SIG-M5 (cell line): ENCODE measurements at places on chromosomes 7 and 10.

GRCh38 chr10:99569961-99570360 is 37.2 kb downstream of the NKX2-3 start:
- no peak for DNase-seq

GRCh38 chr7:74355091-74355490 is 65.9 kb downstream of the CLIP2 start:
- DNase-seq: no peak

- DNase-seq: no peak
Measured at GRCh38 chr10:14586901-14587300, 187.8 kb downstream of the FAM107B start.

- DNase-seq: no peak
Measured at GRCh38 chr10:124649214-124649613, 95.0 kb downstream of the FAM53B start.

DNA sequence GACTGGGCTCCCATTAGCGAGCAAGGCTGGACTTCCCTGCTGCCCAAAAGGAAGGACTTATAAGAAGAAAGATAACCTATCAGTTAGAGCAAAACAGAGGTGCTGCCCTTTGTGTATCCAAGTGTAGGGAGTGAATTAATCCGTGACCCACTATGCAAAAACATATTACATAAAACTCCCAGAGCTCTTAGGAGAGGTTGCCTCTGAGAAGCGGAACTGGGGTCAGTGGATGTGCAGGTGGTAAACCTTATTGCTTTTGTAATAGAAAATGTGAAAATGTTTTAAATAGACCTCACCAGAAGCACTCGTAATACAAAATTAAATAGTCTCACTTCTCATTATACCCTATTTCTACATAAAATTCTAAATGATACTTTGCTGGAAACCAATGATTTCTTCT is 17.1 kb upstream of the IL6 start:
- no peak for DNase-seq

GRCh38 chr7:154676422-154677073 is 326.4 kb downstream of the PAXIP1 start:
- no peak for DNase-seq

DNA sequence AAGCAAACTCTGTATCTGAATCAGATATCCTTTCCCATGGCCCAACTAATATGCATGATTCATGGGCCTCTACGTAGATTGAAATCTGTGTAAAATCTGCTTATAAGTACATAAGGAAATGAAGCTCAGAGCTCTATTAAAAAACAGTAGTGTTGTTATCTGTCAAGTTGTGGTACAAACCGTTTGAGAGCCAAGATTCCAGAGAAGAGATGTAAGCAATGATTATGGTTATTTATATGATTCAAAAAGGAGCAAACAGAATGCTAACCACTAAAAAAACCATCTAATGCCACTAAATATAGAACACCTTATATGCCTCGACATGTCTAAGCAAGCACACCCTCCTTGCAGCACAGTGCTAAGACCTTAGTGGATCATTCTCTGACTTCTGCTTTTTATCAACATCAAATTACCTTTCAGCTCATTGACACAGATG is 26.6 kb downstream of the RPP38 start:
- no peak for DNase-seq

DNA sequence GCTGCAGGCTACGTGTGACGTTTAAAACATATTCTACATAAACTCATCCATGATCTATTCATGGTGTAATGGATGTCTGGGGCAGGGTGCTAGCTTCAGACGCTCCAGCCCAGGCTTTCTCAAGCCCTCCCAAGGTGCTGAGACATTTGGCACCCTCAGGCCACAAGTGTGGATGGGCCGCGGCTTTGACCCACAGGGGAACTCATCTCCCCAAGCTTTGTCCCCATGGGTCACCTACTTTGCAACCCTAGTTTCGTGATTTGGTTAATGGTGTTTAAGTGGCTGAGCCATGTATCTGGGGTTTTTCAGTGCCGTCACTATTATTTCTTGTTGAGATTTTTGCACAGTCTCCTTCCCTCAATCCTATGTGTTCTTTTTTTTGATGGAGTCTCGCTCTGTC is 66.0 kb downstream of the GRK5 start:
- no peak for DNase-seq

DNA sequence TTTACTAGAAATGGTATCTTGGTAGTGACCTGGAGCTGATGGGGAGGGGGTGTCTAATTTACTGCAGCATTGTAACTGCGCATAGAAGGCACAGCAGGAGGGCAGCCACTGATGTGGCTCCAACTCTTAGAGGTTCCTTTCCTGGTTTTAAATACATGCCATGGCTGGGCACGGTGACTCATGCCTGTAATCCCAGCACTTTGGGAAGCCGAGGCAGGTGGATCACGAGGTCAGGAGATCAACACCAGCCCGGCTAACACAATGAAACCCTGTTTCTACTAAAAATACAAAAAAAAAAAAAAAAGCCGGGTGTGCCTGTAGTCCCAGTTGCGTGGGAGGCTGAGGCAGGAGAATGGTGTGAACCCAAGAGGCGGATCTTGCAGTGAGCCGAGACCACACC is 19.2 kb upstream of the SEC61G start:
- no peak for DNase-seq
